ENCODE measurements at places on chromosomes 3 and 15. TPM values are rescaled to one million over a fixed set of nuclear protein-coding genes. Genes with fewer than 3 reads are reported as not detected.

DNA sequence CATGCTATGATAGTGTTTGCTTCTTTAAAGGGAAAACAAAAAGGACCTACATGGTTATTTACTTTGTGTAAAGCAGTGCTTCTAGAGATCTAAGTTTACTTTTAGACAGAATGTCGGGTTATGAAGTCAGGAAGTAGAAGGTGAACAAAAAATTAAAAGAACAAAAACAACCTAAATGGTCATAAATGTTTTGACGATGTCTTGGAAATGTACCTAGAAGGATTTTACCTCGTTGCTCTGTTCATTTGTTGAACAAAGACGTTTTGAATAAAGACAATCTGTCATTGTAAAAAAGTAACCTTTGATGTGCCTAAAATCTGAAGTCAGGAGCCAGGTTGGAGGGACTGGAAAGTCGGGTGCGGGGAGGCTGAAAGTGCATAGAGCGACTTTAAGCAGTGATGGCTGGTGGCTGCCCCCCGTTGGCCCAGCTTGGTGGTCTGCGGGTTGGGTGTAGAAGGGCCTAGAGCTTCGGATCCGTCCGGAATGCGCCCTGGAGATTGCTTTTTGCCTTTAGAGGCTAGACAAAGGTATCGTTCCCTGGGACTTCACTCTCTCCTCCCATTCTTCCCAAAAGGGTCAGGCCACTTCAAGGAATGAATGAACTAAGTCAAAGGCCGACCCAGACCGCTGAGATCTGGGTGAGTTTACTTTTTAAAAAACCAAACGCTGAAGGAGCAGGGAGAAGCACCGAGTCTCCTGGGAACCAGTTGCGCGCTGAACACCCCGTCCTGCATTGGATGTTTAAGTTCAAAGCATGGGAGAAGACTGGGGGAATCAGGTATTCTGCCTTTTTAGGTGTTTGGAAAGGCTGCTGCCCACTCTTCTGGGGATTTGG is 2.1 kb downstream of the SOX14 start:
- DNase-seq, result no peak

DNA sequence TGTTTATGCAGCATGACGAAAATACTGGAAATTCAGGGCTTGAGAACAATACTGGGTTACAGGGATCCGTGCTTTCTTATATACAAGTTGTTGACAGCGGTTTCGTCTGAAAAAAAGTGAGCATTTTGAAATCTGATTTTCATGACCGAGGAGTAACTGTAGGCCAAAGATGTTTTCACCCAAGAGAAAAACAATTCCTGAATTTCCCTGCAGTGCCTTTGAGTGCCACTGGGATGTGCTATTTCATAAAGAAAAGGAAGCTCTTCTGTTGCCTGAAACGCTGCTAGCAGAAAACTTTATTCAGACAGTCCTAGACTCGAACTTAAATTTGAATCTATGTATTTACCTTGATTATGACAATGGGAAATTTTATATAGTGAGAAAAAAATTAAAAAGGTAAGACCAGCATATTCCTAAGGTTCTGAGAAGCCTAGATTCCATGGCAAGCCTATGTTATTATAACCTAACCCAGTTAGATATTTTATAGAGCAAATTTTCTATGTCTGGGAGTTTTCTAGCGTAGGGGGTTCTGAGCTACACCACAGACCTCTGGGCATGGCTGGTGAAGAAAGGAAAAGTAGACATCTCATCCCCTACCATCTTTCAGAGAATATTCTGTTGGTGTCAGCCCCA is 30.2 kb downstream of the KCNAB1 start:
- DNase-seq, result peak; percentile 78

- no peak for DNase-seq
Measured at GRCh38 chr3:48270306-48270705, 29.4 kb downstream of the ZNF589 start.

KBTBD12 gene
- total RNA-seq, result not detected

DNA sequence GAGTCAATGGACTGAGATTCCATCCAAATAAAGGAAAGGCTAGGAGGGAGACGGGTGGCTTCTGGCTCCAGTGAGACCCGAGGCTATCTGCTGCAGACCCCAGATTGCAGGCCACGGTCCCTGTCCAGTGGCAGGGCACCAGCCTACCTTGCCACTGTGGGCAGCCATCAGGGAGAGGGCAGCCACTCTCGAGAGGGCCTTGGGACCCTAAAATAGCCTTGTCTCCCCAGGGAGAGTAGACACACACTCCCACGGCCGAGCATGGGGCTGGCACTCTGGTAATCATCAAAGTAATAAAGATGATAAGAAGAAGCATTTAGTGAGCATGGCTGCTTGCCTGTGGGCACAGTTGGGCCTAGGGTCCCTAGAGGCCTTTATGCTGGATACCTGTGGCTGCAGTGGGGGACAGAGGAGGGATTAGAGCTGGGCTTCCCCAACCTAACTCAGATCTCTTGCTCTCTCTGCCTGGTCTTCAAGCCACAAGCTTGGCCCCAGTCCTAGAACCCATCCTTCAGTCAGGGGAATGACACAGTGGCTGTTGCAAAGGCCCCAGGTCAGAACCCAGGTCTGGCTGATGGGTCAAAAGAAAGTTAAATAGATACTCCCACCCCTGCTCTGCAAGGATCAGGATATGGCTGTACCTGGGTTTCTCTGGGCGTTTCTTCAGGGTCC is 9.2 kb upstream of the VIPR1 start:
- no peak for DNase-seq

DNA sequence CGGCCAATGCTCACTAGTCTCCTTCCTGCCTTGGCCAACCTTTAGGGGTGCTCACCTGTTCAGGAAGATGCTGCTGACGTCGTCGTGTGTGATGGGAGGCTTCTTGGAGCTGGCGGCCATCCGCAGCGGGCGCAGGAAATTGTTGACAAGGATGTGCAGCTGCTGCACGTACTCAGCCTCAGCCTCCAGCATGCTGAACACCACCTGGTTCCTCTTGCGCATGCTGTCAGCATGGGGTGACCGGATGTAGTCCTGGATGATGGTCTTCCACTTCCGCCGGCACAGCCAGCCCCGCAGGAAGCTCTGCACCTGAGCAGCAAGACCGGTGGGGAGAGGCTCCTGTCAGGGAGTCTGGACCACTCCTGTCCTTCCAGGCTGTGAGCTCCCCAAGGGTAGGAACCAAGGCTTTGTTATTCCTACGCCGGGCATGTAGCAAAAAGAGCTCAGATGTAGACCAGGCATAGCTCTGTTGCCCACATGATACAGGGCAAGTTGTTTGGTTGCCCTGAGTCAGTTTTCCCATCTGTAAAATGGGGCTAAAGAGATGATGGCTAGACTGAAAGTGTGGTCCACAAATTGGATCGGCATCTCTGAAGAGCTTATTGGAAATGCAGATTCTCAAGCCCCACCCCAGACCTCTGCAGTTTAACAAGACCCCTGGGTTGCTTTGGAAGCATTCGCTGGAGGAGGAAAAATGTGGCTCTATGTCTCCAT is 43.7 kb downstream of the RASGRF1 start:
- no peak for DNase-seq

DNA sequence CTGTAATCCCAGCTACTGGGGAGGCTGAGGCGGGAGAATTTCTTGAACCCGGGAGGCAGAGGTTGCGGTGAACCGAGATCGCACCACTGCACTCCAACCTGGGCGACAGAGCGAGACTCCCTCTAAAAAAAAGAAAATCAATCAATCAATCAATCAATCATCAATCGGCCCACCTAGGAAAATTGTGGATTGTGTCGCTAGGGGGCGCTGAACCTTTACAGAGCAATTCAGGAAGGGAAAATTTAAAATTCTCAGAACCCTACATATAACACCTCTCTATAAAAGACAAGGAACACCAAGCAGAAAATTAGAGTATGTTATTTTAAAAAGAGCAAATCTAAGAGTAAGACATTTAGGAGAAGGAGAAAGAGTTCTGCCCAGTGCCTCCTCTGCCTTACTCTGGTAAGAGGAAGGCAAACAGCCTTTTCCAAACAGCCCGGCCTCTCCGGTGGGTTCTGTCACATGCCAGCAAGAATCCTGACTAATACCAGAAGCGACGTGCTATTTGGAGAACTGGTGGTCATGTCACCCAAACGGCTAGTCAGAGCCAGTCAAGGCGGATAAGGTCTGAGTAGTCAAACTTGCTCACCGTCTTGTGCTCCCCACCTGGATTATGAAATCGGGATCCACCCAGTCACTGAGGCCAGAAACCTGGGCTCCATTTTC is 22.3 kb upstream of the SMCO1 start:
- DNase-seq, result peak; percentile 89

CMTM7 gene
- total RNA-seq, result 46.3 TPM

SLC22A13 gene
- 0.47 TPM for total RNA-seq

SPTBN5 gene
- 0.65 TPM for total RNA-seq

DNA sequence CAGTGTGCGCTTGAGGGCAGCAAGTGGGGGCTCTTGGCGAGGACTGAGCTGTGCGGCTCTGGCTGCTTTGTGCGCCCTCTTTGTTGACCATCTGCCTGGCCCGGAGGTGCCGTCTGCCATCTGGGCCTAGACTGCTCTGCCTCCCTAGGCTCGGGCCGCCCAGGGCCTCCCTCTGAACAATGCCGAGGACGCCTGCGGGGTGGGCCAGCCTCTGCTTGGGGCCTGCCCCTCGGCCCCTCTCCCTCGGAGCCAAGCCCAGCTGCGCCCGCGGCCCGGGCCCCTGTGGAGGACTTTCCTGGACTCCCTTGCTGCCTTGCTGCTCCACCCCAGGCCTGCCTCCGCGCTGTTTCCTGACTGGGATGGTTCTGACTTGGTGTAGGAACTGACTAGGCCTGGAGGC is 31.9 kb upstream of the SPSB4 start:
- DNase-seq, result no peak

DNA sequence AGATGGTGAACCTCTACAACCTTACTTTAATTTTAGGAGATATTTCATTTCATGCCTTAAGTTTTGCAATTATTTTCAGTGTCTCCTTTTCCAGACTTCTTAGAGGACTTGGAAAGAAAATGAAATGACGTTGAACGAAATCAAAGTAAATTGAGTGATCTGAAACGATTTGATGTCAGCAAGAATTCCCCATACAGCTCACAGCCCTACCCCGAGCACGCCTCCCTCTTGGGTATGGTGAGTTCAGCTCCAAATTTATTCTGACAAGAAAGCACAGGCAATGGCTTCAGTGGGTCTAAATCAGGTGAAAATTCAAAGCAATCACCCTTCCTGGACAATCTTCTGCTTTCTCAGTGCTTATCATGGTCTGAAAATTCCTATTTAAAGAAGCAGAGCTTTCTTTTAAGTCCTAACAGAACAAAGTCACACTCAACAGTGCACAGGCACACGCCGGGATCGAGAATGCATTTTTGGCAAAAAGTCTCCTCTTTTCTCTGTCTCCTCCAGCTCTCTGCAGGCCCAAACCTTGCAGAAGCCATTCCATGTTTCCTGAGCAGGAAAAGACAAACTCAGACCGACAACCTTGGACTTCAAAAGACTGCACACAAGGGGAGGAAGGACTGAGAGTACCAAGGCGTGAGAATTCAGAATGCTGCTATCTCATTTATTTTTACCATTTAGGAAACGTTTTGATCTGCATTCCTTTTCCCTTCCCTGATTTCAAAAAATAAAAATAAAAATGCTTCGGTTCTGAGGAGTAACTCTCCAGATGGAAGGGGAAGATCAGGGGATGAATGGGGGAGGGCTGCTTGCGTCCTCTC is 72.0 kb downstream of the CCNL1 start:
- peak; percentile 66 for DNase-seq

DNA sequence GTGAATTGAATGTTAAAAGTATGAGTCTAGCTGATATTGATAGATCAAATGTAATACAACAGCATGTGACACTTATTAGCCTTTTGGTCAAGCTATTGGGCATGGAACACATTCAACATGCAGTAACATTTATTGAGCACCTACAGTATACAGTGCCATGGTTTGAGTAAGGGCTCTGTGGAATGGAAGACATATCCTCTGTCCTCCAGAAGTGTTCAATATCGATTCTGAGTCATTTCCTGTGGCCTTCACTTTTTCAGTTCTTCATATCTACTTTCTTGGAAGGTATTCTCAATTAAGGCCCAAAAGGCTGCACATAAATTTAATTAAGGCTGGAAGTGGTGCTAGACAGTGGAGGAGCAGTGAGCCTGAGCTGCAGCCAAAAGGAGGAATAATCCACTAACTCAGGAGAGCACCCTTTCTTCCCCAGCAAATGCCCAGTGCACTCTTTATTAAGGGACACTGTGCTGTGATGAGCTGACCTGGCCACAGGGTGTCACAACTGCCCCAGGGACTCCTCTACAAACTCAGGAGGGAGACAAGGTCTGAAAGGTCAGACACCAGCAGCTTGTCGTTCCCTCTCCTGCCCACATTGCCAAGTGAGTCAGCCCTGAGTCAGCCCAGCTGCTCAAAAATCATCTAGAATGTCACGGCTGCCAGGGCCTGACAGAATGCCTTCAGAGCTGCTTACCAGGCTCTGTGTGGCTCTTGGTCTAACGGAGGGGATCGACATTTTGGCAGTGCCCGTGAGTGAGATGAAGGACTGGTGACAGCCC is 544.8 kb downstream of the AGBL1 start:
- peak; percentile 84 for DNase-seq

LRTM1 gene
- total RNA-seq, result not detected

DNA sequence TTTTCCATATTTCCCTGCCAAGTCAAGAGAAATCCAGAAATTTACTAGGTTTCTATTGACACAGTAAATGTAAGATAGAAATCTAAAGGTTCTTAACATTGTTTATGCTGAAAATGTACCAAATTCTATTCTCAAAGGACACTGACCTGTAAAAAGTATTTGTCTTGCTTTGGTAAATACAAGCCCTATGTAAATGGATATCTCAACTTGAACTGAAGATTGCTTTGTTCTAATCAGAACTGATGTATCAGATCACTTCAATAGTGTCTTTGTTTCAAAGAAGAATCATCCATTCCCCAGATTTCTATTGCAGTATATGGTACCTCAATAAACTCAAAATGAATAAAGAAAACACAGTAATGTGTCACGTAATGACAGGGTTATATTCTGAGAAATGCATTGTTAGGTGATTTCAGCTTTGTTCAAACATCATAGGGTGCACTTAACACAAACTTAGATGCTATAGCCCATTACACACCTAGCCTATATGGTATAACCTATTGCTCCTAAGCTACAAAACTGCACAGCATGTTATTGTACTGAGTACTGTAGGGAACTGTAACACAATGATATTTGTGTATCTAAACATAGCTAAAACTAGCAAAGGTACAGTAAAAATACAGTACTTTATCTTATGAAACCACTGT is 143.5 kb upstream of the NECTIN3 start:
- no peak for DNase-seq

CCR4 gene
- 86.6 TPM for total RNA-seq

A4GNT gene
- not detected for total RNA-seq

DNA sequence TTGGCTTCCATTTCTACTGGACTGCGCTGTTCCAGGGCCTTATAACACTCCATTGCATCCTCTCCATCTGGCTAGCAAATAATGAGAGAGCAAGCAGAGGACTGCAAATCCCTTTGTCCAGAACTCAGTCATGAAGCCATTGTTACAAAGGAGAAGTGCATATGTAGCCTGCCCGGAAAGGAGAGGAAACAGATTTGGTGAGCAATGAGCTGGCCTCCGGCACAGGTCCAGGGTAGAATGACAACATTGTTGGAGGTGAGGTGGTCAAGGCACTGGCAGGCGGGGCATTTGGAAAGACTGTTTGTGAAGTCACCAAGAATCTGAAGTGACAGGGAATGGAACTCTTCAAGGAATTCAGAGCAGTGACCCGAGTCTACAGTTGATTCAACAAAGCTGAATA is 25.0 kb upstream of the ATP1B3 start:
- DNase-seq, result no peak

- no peak for DNase-seq
Measured at GRCh38 chr3:145519398-145520047, 641.5 kb downstream of the PLOD2 start.

- DNase-seq, result no peak
Measured at GRCh38 chr3:153379516-153379915, 217.5 kb downstream of the RAP2B start.

MAP1A gene
- total RNA-seq, result 2.0 TPM

BOC gene
- total RNA-seq, result 1.9 TPM

All from activated CD4-positive, alpha-beta T cell treated with anti-CD3 and anti-CD28 coated beads, Interleukin-2, amount 10 ng/mL, durations not matched to agents 24 days and 14 days (primary cell).